ENCODE measurements at places on chromosomes 5 and 9.

GRCh38 chr9:123217128-123217654 is 51.2 kb downstream of the STRBP start:
- no peak for DNase-seq

DNA sequence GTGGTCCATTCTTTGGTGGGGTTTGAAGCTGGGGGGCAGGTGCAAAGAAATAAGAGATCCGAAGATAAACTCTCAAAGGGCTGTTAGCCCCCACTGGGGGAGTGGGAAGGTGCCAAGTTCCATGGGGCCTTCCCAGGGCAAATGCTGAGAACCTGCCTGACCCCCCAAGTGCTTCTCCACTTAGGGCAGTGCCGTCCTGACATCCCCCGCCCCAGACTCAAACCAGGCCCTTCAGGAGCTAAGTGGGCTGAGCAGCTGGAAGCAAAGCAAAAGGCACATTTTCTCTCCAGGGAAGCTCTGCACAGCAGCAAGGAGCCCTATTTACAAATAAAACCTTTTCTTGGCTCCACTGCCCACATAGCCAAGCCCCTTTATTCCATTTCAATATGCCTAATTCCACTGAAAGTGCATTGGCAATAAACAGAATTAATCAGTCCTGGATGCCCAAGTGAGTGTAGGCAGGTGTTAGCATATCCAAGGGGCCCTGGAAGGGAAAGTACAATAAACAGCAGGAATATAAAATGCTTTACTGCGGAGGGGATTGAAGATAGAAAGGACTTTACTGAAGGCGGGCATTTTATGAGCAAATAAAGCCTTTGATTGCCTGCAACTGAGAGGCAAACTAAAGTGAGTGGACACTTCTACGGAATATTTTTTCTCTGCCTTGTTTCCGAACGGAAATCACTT is 44.6 kb downstream of the WHRN start:
- no peak for DNase-seq

DNA sequence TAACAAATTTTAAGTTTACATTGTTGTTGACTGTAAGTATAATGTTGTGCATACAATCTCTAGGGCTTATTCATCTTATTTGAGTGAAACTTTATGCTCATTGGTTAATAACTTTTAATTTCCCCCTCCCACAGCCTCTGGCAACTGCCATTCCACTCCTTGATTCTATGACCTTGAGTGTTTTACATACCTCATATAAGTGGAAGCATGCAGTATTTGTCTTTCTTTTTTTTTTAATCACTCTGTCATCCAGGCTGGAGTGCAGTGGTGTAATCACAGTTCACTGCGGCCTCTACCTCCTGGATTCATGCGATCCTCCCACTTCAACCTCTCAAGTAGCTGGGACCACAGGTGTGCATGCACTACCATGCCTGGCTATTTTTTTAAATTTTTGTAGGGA is 83.9 kb downstream of the KCTD16 start:
- no peak for DNase-seq

DNA sequence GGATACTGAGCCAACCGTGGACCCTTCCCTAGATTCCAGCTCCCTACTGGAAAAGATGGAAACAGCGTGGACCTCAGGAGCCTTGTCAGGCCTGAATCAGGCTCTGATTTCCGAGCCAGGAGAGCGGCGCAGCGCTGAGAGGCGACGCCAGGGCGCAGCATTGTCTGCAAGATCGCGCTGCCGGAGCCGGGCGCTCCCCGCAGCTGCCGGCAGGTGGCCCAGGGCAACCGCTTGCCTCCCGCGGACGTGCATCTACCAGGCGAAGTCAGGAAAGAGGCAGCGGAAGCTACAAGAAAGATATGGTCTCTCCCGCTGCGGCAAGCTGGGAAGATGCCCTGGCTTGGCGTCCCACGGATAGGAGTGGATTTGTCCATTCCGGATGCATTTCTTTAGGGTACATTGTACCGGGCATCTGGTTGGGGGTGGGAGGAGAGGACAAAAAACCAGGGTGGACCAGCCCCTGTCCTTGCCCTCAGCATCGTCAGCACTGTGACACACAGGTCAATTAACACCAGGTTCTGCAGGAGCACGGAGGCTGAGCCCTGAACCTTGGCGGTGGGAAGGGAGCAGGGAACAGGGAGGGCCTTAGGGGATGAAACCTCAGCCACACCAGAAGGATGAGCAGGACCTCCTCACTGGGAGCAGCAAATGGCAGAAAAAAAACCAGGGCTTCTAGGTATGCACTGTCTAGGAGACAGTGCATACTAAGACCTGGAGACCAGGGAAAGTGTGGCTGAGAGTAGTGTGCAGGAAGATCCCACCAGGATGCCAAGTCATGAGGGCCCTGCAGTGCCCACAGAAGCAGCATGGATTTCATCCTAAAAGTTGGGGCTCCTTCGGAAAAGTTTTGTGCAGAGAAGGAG is 55.9 kb downstream of the SFXN1 start:
- DNase-seq = peak; percentile 81

- DNase-seq = no peak
Observed at GRCh38 chr9:8140557-8140956, 341.0 kb upstream of the DMAC1 start.

DNA sequence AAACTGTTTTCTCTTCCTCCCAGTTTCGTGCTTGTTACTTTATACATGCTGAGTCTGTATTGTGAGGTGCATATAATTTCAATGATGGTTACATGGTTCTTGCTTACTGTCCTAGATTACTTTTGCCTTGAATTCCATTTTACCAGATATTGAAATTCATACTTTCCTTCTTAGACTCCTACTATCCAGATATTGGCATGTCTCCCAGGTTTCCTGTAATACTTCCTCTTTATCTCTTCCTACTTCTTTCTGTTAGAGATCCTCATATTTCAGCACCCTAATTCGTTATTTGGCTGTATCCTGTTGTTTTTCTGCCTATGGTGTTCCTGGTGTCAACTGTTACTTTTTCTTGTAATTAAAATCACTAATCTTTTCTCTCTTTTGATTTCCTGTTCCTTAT is 522.1 kb downstream of the CCDC171 start:
- no peak for DNase-seq

GRCh38 chr5:149324641-149325040 is 20.7 kb upstream of the GRPEL2 start:
- DNase-seq = no peak

DNA sequence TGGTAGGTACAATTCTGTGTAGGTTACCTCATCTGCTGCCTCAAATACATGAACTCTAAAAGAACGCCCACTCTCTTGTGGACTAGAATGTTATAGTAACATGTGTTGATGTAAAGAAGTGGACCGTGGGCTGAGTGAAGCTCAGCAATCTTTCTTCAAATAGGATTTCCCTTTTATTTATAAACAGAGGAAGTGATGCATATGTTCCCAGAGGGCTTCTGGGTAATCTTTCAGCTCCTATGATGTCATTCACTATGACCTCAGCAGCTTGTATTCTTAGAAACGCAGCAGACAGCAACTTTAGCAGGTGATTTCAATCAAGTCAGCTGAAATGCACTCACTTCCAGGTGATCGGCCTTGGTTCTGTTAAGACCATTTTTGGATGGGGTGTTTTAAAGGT is 14.4 kb downstream of the F2RL2 start:
- no peak for DNase-seq

DNA sequence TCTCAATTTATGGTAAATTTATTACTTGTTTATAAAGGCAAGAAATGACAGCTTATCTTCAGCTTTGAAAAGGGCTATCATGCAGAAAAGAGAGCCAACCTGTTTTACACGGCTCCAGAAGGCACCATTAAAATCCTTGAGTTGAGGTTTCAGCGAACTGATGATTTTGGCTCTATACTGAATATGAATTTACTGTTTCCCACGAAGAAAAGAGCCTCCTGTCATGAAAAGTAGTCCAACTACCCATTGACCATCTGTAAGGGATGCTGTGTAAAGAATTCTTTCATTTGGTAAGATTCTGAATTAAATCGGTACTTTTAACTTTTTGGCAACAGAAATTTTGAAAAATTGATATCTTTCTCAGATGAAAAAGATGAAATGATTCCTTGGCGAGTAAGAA is 657.6 kb upstream of the ZNF608 start:
- DNase-seq = no peak

DNA sequence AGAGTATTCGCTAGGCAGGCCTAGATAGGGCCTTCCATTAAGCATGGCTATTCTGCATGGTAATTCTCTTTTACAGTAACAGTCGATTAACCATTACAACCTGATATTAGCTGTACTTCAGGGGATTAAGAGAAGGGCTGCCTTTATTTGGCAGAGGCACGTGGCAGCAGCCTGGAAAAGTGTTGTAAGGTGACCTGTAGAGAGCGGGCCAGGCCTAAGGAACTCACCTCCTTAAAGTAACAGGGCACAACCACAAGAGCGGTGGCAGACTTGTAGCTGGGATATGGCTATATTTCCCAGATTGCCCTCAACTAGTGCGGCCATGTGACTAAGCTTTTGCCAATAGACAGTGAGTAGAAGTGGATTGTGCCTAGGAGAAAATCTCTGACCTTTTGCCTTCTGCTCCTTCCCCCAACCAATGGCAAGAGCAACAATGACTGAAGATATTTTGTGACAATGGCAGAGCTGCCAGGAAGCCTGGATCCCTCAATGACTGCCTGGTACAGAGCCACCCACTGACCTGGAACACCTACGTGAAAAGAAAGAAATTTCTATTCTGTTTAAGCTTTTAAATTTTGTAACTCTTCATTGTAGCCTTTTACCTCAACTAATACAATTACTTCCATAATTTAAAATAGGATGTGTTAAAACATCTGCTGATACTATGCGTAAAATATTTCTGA is 18.9 kb upstream of the ANKRD34B start:
- no peak for DNase-seq

- no peak for DNase-seq
Observed at GRCh38 chr9:107972346-107972745, 482.8 kb upstream of the KLF4 start.

Data from HuH-7 (cell line).